ENCODE measurements at places on chromosomes 13 and 19.

GRCh38 chr13:79011179-79011578 is 352.2 kb upstream of the OBI1 start:
- no peak for DNase-seq

DNA sequence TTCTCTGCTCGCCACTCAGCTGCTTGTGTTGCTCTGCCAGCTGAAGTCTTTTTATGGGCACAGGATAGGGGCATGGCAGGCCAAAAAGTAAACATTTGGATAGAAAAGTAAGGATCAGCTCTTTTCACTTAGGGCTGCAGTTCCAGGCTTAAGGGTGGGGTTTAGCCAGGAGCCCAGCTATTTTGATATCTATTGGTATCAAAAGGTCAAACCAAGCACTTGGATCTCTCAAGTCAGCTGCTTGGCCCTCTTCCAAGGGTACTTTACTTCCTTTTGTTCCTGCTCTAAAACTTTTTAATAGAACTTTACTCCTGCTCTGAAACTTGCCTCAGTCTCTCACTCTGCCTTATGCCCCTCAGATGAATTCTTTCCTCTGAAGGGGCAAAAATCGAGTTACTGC is 55.7 kb upstream of the ABCC4 start:
- no peak for DNase-seq

GRCh38 chr19:1674293-1674679 is 21.9 kb upstream of the TCF3 start:
- no peak for DNase-seq

DNA sequence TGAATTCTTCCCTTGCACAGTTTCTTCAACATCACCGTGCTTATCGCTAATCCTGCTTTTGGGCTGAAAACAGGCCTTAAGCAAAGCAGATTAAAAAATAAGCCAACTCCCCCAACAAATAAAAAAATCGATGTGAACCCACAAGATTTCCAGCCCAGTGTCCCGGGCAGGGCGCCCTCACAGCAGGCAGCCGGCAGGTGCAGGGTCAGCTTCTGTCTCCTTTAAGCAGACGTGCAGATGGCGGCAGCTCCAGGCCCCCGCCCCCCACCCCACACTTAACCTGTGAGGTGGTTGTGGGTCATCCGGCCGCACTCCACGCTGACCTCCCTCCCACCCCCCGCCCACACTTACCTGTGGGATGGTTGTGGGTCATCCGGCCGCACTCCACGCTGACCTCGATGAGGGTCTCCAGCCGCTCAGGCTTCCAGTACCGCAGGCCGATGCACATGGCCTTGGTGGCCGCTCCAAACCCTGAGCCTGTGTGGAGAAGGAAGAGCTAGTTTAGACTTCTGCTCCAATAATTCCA is 19.8 kb downstream of the ADPRHL1 start:
- DNase-seq, result no peak

GRCh38 chr13:100534147-100534843 is 54.3 kb downstream of the GGACT start:
- no peak for DNase-seq

DNA sequence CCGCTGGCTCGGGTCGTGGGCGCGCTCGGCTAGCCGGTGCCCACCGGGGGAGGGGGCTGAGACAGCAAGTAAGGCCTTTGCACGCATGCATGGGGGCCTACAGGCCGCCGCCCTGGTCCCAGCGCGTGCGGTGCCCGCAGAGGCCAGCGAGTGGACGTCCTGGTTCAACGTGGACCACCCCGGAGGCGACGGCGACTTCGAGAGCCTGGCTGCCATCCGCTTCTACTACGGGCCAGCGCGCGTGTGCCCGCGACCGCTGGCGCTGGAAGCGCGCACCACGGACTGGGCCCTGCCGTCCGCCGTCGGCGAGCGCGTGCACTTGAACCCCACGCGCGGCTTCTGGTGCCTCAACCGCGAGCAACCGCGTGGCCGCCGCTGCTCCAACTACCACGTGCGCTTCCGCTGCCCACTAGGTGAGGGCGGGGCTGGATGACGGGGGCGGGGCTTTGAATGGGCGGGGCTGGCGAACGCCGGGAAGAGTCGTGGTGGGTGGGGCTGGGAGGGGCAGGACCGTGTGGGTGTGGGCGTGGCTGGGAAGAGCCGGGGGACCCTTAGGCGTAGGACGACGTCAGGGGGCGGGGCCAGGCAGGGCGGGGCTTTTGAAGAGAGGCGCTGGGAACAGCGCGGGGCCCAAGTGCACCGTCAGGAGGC is 2.1 kb downstream of the CILP2 start:
- peak; percentile 61 for DNase-seq

- DNase-seq, result no peak
These were observed 99.9 kb upstream of the IPO5 start for GRCh38 chr13:97853550-97853949.

DNA sequence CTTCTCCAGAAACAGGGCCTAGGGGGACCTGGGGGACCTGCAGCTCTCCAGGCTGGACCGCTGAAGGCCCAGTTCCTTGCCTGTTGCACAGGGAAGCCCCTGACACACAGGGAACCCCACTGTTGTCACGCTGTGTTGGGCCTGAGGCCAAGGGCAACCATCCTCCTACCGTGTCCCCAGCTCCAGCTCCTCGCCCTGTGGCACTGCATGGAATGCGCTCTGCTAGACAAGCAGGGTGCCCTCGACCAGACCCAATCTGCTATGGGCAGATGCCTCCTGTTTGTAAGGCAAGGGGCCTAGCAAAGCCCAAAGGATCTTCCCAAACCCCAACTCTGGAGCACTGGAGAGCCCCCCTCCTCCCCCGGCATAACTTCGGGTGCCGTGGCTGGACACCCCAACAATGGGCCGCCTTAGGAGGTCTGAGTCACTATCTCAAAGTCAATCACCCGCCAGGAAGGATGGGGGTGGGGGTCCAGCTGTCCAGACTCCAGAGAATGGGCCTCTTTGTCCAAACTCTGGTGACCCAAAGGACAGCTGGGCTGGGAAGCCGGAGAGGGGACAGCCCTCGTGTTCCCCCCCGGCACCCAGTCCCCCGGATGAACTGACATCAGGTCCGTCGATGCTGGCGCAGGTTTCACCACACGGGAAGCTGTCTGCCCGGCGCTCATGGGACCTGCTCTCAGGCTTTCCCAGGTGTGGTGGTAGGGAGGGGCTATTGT is 3.7 kb downstream of the BRSK1 start:
- DNase-seq, result no peak

DNA sequence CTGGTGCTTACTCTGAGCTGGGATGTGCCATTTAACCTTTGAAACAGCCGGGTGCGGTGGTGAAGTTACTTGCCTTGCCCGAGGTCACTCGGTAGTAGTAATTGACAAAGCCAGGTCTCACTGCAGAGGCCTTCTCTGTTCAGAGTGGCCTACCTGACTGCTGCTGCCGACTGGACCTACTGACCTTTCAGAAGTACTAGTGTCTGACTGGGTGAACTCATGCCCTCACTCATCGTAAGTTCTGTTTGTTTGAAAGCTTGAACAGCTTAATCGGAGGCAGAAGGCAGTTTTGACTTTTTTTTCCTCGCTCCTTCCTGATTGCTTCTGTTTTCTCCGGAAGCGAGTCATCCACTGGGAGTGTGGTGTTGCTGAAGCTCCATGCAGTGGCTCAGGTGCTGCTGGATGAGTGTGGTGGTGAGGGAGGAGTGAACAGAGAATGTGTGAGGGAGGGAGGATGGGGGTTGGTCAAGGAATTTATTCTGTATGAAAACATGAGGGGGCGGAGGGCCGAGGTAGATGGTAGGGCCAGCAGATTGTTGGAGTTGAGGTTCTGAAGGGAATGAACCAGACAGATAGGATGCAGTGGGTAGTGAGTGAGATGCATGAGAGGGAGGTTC is 2.7 kb downstream of the SPINT2 start:
- DNase-seq, result no peak

DNA sequence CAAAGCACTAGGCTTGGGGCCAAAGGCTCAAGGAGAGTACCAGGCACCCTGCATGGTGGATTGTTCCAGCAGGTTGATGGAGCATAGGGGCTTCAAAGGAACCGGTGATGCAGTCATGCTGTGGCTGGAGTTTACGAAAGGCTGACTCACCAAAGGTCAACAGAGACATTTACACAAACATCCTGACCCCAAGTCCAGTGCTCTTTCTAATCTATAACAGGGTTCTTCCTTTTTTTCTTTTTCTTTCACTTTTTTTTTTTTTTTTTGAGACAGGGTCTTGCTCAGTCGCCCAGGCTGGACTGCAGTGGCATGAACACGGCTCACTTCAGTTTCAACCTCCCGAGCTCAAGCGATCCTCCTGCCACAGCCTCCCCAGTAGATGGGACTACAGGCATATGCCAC is 35.6 kb upstream of the TPTE2 start:
- DNase-seq, result no peak

DNA sequence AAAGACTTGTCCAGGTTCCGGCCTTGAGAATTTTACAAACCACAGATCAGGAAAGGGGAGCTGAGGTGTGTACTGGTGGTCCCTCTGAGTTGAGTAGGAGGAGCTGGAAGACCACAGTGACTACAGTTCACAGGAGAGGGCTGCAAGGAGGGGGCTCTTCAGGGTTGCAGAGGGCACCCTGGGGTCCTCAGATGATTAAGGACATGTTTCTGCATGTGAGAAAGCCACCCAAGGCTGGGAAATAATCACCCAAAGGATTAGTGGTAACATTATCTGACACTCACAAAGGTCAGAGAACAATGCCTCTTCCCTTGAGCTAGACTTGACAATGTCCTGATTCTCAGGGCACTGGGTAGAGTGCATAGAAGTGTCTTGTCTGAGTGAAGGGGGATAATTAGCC is 540.4 kb downstream of the IRS2 start:
- DNase-seq, result no peak

DNA sequence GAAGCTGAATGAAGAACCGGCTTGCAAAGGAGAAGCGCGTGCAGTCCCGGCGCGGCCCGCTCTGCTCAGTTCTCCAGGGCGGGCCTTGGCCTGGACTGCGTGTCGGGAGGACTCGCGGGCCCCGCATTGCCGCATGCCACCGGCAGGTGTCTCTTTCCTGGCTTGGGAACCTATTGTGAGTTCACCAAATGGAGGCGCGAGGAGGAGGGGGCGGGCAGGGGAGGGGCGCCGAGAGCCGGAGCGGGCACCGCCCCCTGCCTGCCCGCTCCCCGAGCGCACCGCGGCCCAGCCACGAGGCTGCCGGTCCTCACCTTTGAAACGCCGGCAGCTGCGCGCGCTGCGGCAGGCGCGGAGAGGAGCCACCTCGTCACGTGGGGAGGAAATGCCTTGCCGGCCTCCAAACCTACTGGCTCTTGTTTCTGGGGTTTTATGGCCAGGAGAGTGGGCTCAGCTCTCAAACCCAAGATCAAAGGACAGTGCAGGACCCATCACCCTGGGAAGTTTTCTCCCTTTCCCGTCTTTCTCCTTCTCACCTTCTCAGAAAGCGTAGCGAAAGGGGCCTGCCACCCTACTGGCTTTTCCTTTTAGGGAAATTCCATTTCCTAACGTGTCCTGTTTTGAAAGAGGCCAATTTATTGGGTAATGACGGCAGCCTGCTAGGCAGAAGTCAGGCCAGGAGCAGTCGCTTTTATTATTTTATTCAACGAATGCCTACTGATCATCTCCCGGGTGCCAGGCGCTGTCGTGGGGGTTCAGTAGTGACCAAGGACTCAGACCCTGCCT is 13.8 kb upstream of the UBE2L5 start:
- DNase-seq, result peak; percentile 78

- DNase-seq, result no peak
These were observed 1.5 kb downstream of the MAST3 start for GRCh38 chr19:18098891-18099622.

DNA sequence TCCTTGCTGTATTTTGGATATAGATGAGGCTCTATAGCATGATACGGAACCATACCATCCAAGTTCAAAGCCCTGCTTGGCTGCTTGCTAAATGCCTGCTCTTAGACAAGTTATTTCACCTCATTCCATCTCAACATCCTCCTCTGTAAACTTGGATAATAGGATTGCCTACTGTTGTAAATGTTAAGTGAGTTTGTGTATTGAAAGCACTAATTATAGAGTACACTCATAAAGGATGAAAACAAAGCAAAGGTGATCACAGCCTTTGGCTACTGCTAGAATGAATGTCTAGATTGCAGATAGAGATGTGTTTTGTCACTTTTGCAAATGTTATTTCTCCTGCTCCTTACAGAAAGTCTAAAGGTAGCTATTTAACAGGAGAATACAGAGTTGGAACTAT is 34.3 kb upstream of the STARD13 start:
- DNase-seq, result no peak

GRCh38 chr19:55626350-55626749 is 2.0 kb upstream of the ZNF784 start:
- DNase-seq, result no peak

- peak; percentile 83 for DNase-seq
These were observed 689 bp downstream of the ING1 start for GRCh38 chr13:110713981-110714796.

- no peak for DNase-seq
These were observed 10.9 kb downstream of the APOC1 start for GRCh38 chr19:44925114-44925891.

GRCh38 chr19:7007859-7008258 is 13.4 kb downstream of the MBD3L2B start:
- DNase-seq, result no peak

DNA sequence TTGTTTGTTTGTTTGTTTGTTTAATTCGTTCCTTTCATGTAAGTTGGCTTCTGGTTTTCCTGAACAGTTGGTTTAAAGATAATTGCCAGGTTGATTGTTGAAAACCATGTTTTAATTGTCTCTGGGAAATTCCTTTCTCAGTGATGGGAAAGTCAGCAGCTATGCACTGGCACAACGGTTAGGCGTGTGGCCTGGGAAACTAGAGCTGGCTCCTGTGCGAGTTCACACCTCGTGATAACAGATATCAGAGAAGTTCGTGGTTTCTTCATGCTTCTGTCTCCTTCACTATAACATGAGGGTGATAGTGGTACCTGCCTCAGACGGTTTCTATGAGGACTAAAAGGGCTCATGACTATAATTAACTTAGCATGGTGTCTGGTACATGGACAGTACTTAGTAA is 153.5 kb downstream of the STK24 start:
- no peak for DNase-seq

GRCh38 chr13:34721631-34722595 is 220.2 kb upstream of the NBEA start:
- no peak for DNase-seq

GRCh38 chr13:114088234-114088633 is 44.2 kb downstream of the RASA3 start:
- DNase-seq, result no peak

GRCh38 chr13:67138970-67139369 is 91.2 kb downstream of the PCDH9 start:
- DNase-seq, result no peak

DNA sequence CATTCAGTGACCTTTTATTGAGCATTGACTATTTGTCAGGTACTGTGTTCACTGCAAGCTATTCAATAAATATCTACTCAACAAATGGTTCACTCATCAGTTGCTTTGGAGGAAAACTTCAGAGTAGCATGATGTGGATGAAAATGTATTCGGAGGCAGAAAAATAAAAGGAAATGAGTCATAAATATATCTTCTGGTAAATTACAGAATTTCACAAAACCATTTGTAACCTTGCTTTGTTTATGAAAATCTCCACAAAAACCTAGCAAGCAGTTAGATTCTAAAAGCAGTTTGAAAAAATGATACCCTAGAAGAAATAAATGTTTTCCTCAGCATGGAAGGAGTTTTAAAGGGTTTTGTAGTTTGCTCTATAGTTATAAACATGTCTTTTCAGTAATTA is 399.6 kb downstream of the LMO7 start:
- no peak for DNase-seq

GRCh38 chr13:52845766-52846566 is 2.5 kb downstream of the PCDH8 start:
- peak; percentile 72 for DNase-seq

- no peak for DNase-seq
These were observed 59.8 kb upstream of the MEDAG start for GRCh38 chr13:30846311-30846710.

GRCh38 chr19:35429698-35430408 is 18.2 kb upstream of the FFAR2 start:
- DNase-seq, result no peak
